ENCODE measurements at places on chromosomes 4 and X.

- no peak for DNase-seq
Observed at GRCh38 chr4:105546086-105546485, 6.3 kb upstream of the ARHGEF38 start.

- DNase-seq, result no peak
Observed at GRCh38 chrX:102950908-102951866, 14.1 kb downstream of the RAB40AL start.

GRCh38 chrX:12137951-12138360, 317 bp upstream of the FRMPD4 start:
- no peak for DNase-seq

- no peak for DNase-seq
Observed at GRCh38 chr4:165009493-165010227, 22.1 kb upstream of the TRIM60 start.

DNA sequence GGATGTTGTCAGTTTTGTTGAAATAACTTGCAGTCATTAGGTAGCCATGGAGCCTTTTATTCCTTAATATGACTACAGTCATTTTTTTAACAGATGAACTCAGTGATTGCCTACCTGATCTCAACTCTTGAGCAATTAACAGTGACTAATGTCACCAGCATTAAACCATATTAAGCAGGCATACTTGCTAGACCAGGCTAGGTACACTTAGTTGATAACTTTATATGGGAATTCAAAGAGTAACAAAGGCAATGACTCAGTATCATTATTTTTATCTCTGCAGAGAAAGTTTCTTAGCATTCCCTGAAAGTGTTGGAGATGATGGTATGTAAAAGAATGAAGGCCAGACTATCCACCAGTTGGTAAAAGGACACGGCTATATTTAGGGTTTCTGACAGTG, at the start of gene C4orf54:
C4orf54 (minus strand) TSS at position 31 of the 400 bp plus-strand sequence. CDS start 3,180 bp downstream, outside the sequence.
- DNase-seq, result no peak

- DNase-seq, result no peak
Observed at GRCh38 chrX:68196939-68197791, 236.1 kb downstream of the OPHN1 start.

DNA sequence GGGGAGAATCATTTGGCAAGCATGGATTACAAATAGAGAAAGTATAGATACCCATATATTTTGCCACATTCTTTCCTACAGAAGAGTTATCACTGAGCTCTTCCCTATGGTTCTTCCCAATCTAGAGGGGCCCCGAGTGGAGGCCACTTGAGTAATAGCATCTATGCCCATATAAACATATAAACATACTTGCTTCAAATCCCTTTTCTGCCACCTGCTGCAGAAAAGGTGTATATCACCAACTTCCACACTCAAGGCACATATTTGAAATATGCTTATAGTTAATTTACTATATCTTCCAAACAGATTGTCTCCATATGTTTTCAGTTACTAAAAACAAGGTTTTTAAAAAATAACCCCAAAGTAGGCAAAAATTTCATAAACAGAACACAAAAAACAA, 642.8 kb upstream of the DIPK2B start:
- DNase-seq, result no peak

DNA sequence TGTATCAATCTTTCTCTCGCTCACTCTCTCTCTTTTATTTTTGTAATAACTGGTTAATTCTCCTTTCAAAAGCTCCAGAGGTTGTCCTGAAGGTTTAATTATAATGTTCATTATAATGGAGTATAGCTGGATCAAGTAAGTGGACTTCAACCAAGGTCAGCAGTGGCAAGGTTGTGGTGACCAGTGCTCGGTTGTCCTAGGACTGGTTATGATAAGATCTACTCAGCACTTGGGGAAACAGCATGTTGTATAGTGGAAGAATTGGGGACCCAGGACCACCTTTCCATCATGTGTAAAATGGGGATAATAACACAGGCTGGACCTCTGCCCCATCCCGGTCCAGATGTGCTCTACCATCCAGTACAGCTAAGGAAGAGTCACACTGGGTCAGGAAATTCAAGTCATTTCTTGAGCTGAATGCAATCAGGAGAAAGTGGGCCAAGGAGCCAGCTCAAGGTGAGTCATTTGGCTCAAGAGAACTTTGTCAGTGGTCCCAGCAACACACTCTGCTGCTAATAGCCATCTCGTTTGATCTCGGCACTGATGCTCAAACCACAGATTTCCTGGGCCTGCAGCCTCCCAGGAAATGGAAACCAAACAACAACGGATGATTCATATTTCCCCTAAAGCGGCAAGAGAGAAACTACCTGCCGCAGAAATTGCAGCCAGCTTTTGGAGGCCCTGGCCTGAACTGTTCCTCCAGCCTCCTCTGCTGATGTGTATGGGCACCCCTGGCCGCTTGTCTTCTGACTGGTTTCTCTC, 123.6 kb upstream of the RBPJ start:
- DNase-seq, result peak; percentile 56
